Naive thymus-derived CD8-positive, alpha-beta T cell (primary cell): ENCODE measurements at places on chromosomes 5 and 9.

GRCh38 chr9:79120533-79120932 lies 451.2 kb upstream of the TLE4 start:
- DNase-seq, result no peak

- no peak for DNase-seq
Measured at GRCh38 chr9:109428854-109429253, 69.3 kb downstream of the PTPN3 start.

DNA sequence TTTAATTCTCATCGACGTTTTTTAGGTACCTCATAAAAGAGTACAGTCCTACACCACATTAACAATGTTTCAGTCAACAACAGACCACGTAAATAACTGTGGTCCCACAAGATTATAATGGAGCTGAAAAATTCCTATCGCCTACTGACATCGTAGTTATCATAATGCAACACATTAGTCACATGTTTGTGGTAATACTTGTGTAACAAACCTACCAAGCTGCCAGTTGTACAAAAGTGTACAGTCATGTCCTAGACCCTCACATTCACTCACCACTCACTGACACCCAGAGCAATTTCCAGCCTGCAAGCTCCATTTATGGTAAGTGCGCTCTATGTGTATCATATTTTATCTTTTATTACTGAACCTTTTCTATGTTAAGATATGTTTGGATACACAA lies 16.8 kb downstream of the GNAQ start:
- no peak for DNase-seq

DNA sequence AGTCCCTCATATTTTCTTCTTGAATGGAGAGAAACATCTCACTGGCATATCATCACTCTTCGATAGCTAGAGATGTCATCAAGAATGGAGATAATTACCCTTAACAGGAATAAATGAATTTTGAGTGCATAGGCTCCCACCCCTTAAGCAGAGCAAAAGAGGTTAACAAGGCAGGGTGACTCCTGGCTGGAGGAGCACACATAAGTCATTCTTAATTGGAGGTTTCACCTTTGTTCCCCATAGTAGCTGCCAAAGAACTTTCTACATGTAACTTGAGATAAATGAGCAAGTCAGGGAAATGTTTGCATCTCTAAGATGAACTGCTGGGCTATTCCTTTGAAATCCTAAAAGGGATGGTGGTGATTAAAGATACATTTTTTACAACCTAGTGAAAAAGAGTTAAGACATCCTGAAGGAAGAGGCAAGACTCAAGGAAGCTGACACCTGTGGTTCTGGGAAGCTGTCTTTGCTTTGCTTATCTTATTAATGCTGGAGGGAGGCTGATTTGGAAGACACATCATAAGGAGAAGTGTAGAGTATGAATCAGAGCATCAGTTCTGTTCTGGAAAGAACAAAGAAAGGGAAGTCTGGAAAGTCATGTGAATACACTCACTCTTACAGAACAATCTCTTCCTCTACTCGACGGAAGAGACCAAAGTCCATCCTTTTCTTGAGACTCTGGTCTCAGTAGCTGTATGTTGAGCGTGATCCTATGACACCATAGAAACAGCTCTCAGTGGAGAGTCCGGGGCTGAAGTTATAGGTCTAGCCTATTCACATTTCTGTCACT lies 326.3 kb downstream of the OSTF1 start:
- DNase-seq, result no peak

DNA sequence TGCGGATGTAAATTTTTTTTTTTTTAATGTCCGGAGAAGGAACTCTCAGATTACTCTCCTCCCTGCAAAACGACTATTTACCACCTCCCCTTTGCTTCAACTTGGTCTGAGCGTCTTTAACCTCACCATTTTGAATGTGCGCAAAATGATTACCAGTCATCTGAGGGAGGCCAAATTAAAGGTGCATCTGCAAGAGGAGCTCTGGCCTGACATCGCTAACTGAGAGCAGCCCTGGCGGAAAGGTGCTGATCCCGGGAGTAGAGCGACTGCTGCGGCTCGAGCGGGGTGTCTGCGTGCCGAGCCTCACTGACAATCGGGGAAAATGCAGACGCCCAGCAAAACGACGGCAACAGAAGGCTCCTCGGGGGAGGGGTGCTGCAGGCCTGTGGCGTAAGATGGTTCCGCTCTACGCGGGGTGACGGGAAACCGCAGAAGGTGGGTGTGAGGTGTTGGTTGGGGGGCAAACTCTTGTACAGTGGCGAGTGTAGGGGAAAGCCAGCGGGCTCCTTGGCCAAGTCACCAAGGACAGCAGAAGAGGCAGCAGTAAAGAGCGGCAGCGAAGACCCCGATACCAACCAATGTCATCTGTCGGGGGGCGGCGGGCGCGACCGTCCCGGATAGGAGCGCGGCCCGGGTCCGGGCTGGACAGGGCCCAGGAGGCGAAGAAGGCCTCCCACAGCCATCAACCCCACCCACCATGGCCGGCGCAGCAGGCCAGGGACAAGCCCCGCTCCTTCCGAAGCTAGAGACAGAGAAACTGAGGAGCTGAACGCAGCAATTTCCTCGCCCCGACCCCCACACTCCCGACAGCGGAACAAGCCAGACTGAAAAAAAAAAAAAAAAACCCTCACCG lies 557 bp downstream of the PJA2 start:
- peak; percentile 91 for DNase-seq

GRCh38 chr5:39207345-39208045 lies 11.9 kb downstream of the FYB1 start:
- DNase-seq, result no peak

DNA sequence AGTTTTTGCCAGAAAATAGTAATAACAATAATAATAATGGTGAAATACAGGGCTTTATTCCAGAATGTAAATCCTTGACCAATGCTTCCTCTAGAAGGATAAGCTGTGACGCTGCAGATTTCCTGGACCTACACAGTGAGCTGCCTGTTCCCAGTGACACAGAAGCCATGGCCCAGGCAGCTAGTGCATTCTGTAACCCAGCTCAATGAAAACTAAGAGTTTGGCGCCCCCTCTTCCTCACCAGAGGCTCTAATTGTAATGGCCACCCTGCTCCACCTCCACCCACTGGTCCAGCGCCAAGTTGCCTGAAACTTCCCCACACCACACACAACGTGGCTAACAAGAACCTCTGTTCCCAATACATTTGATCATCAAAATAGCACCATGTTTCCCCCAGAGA lies 248.1 kb downstream of the CETN3 start:
- DNase-seq, result no peak

DNA sequence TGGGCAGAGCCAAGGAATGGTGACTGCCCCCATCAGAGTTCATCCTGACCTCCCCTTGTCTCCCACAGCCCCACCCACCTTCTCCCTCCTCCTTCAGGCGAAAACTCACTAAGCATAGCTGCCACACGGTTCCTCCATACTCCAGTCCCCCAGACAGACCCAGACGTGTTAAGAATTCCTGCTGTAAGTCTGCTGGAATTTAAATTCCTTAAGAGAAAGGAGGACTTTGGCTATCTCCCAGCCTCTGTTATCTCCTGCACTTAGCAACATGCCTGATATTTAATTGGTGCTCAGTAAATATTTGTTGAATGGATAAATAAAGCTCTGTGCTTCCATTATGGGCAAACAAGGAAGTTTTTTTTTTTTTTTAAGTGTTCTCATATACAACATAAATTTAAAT lies 213.7 kb downstream of the RFK start:
- no peak for DNase-seq

DNA sequence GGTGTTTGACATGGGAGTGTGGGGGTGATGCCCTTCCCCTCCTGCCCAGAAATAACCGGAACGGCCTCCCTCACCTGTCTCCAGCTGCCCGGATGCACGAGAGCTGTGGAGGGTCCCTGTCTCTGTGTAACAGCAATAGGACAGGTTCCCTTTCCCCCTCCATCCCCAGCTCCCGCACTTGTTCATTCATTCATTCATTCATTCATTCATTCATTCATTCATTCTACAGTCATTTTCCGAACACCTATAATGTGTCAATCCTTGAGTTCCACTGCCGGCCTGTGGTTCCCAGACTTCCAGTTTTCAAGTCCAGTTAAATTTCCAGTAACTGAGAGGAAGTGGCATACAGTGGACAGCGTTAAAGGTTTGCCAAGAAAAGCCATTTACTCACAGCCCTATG lies 7.3 kb downstream of the PRRX2 start:
- no peak for DNase-seq

DNA sequence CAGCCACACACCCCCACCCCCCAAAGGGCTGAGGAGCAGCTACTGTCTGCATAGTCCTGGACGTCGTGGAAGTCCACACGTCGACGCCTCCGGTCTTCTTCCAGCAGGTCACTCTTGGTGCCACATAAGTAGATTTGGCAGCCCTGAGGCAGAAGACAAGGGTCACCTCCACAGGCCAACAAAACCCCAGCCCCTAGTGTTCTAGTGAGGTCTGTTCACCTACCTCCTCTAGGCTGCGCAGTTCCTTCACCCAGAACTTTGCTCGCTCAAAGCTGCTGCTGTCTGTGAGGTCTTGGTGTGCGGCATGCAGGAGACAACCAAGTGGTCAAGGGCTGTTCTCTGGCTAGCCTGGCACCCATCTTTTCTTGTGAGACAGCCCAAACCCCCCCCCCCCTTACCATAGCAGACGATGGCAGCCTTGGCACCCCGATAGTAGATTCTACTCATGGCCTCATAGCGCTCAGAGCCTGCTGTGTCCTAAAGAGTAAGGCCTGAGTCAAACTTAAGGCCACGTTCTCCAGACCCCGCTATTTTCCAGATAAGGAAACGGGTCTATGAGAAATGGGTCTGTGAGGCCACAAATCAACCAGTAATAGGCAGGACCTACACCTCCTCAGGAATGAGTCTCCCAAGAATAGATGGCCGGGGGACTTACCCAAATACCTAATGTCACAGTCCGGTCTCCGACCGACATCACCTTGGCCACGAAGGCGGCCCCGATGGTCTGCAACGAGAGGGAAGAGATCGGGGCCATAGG lies 987 bp downstream of the RAB24 start:
- no peak for DNase-seq

- no peak for DNase-seq
Measured at GRCh38 chr9:109121232-109121796, 1.6 kb upstream of the TMEM245 start.

- no peak for DNase-seq
Measured at GRCh38 chr5:160023007-160023907, 14.3 kb downstream of the TTC1 start.

DNA sequence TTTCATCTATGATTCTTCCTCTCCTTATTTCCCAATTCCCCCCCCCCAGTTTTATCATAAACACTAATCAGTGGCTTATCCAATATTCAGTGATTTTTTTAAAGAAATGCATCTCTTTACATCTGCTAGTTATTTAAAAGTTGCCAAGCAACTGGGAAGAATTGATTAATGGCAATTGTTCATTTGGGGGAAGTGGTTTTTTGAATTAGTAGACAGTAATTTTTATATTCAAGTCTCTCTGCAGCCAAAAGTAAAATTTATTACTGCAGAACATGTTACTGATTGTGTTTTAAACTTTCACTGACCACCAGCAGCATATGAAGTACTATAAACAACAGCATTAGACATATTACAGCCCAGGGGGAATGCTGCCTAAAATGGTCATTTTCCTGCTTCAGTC lies 308.8 kb upstream of the NREP start:
- DNase-seq, result no peak

DNA sequence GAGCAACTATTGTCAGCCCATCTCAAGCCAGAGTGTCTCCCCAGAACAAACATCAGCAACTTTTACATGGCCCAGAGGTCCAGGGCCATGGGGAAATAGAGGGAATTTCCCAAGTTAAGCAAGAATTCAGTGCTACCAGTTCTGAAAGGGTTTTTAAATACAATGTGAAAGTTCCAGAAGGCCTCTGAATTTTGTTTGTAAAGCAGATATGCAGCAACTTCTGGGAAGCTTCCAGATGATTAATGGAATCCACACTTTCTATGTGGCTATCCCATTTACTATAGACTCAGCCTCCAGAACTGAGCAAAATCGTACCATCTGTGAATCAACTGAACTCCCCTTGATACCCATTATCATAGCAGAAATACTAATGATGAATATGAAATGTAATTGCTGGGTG lies 93.8 kb downstream of the FEM1C start:
- no peak for DNase-seq

DNA sequence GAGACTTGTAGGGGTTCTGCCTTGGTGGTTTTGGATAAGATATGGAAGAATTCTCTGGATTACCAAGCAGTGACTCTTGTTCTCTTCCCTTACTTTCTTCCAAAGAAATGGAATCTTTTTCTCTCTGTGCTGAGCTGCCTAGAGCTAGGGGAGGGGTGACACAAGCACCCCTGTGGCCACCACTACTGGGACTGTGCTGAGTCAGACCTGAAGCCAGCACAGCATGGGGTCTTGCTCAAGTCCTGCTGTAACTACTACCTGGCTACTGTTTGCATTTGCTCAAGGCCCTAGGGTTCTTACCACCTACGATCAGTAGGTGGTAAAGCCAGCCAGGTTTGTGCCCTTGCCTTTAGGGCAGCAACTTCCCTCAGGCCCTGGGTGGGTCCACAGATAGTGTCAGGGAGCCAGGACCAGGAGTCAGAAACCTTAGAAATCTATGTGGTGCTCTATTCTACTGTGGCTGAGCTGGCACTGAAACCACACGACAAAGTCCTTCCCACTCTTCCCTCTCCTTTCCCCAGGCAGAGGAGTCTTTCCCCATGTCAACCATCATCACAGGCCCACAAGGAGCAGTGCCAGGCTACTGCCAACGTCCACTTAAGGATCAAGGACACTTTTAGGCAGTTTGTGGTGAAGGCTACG lies 53.8 kb downstream of the SREK1 start:
- no peak for DNase-seq
